ENCODE measurements at places on chromosomes 1 and 21.
A peak's percentile ranks its signal among the peaks of the same experiment; 100 is the strongest.

DNA sequence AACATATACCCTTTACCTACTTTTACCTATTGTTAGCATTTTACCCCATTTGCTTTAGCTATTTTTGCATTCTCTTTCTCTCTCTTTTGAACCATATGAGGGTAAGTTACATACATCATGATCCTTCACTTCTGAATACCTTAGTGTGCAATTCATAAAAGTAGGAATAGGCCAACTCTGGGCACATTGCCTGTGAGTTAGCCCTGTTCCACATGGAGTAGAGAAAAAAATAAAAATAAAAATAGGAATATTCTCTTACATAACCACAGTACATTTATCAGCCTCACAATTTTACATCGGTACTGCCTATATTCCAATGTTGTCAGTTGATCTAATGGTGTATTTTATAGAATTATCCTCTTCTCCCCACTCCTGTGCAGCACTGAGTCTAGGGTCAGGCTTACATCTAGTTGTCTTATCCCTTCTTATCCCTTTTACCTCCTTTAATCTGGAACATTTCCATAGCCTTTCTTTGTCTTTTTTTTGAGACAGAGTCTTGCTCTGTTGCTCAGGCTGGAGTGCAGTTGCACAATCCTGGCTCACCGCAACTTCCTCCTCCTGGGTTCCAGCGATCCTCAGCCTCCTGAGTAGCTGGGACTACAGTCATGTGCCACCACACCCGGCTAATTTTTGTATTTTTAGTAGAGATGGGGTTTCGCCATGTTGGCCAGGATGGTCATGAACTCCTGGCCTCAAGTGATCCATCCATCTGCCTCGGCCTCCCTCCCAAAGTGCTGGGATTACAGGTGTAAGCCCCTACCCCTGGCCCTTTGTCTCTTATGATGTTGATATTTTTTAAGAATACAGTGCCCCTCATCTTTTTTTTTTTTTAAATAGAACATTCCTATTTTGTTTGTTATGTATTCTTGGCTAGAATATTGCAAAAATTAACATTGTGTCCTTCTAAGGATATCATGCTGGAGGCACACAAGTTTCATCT, 11.1 kb upstream of the SLC30A1 start:
- peak; percentile 96 for DNase-seq

DNA sequence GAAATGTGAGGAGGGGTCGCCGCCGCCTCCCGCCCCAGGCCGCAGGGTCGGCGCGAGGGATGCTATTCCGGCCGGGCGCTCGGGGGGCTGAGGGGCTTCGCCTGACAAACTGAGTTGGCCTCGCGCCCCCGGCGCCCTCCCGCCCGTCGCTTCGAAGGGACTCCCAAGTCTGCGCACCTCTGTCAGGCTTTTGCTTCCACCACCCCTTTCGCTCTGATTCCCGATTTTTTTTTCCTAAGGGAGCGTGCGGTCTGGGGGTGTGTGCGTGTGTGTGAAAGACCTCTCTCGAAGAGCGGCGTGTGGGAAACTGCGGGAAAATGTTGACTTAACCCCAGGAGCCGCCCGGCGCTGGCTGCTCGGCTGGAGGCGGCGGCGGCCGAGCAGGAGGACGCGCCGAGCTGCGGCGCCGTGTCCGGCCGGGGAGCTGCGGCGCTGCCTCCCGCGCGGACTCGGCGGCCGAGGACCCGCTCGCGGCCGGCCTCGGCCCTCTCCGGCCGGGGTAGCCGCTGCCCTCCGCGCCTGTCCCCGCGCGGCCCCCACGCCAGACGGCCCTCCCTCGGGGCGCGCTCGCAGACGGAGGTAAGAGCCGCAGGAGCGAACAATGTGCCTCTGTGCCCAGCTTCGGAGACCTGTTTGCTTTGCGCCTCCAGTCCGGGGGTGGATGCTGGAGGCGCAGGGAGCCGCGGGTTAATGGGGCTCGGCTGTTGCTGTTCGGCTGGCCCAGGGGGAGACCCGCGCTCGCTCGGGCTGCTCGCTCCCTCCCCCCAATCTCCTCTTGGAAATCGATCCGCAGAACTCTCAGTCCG, 1.1 kb downstream of the ADGRL2 start:
- DNase-seq = no peak

- no peak for DNase-seq
Measured at GRCh38 chr21:38839328-38840286, 33.9 kb downstream of the ETS2 start.

GRCh38 chr1:169676001-169676400, 35.4 kb downstream of the SELL start:
- no peak for DNase-seq

DNA sequence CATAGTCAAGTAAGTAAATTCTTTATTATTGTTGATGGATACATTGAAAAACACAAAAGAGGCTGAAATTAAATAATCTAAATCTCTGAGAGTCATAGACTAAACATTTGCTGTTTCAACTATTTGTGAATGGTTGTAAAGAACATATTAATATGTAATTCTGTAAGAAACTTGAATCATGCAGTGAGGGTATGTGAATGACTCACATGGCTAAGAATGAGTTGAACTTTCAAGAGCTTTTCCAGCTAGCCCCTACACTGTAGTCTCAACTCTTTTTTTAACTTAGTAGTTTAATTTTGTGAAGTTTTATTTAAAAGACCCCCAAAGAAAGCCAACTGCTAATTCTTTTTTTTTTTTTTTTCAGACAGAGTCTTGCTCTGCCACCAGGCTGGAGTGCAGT, 588.1 kb downstream of the DPYD start:
- DNase-seq = no peak

DNA sequence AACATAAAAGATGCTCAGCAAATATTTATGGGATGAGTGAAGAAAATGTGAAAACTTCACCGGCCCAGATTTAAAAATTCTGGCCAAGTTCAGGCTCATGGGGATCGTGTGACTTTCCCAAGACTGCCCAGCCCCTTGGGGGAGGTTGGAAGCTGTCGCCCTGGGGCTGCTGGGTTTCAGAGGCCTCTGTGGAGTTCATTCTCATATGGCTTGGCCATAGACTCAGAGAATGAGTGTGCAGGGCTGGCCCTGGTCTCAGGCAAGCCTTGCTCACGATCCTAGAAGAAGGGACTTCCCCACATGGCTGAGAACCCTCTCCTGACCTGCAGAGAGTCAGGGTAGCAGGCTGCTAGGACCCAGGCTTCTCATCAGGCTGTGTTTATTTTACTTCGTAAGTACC, 24.6 kb downstream of the PADI2 start:
- DNase-seq = no peak

GRCh38 chr1:81305997-81306452, 494.7 kb upstream of the ADGRL2 start:
- DNase-seq = peak; percentile 22

DNA sequence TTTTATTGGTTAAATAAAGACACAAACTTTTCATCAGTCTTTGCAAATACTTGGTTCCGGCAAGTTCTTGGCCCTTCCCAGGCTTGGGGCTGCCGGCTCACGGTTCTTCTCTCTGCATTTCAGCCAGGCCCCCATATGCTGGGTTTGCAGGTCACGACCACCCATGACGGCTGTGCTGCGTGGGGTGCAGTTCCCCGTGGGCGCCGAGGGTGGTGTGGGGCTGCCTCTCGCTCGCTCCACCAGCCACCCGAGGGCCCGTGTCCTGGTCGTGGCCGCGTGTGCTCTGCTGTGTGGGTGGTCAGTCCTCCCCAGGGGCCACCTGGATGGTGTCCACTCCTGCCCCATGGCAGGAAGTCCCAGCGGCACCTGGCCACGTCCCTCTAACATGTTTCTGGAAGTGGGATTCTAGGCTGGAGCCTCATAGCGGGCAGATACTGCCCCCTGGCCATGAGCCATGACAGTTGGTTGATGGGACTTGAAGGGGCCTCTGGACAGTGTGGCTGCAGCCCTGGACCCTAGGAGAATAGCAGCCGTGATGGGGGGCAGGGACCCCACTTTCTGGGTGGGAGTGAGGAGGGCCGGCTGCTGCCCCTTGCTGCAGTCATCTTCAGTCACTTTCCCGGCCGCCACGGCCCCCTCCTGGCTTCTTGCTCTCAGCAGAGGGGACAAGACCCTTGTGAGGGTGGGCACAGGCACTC, 46.3 kb downstream of the SKI start:
- DNase-seq = no peak

GRCh38 chr1:204989266-204990058, 53.5 kb upstream of the CNTN2 start:
- peak; percentile 73 for DNase-seq

- no peak for DNase-seq
Measured at GRCh38 chr1:109252167-109252892, 3.0 kb downstream of the CELSR2 start.

- DNase-seq = peak; percentile 40
Measured at GRCh38 chr1:21552715-21553114, 43.5 kb downstream of the ALPL start.

DNA sequence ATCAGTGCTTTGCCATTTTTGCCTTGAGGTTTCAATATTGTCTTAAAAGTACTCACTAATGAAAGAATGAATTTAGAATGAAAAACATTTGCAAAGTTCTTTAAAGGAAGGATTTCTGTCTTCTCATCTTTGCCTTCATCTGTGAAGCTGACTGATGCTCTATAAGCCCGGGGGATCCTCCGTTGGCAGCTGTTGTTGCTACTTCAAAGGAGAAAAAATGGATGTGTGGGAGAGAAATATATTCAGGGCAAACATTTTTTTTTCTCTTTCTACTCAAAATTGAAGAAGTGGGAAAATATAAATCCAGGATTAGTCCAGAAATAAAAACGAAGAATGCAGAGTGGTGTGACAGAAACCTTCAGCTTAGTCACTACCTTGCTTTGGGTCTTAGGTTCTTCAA, 142.5 kb downstream of the OLFM3 start:
- no peak for DNase-seq

DNA sequence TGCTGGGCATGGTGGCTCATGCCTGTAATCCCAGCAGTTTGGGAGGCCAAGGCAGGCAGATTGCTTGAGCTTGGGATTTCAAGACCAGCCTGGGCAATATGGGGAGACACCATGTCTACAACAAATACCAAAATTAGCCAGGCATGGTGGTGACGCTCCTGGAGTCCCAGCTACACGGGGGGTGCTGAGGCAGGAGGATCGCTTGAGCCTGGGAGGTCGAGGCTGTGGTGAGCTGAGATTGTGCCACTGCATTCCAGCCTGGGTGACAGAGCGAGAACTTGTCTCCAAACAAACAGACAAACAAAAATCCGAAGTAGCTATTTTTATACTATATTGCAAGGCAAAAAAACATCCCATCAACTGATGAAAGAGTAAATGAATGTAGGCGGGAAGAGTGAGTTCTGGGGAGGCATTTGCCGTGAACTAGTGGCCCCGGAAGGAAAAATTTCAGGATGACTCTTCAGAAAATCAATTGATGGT, 40.6 kb downstream of the NCMAP start:
- no peak for DNase-seq

DNA sequence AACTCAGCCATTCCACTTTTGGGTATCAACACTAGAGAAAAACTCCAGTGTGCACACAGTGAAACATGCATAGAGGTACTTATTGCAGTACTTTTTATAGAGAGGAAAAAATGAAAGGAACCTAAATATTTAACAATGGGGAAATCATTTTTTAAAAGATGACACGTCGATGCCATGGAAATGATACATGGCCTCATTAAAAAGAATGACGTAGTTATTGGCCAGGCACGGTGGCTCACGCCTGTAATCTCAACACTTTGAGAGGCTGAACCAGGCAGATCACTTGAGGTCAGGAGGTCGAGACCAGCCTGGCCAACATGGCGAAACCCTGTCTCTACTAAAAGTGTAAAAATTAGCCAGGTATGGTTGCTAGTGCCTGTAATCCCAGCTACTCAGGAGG, 42.5 kb downstream of the MATN1 start:
- no peak for DNase-seq

- no peak for DNase-seq
Measured at GRCh38 chr1:64516803-64517568, 47.1 kb downstream of the CACHD1 start.

GRCh38 chr1:85297855-85298629, 21.6 kb upstream of the BCL10 start:
- DNase-seq = no peak

DNA sequence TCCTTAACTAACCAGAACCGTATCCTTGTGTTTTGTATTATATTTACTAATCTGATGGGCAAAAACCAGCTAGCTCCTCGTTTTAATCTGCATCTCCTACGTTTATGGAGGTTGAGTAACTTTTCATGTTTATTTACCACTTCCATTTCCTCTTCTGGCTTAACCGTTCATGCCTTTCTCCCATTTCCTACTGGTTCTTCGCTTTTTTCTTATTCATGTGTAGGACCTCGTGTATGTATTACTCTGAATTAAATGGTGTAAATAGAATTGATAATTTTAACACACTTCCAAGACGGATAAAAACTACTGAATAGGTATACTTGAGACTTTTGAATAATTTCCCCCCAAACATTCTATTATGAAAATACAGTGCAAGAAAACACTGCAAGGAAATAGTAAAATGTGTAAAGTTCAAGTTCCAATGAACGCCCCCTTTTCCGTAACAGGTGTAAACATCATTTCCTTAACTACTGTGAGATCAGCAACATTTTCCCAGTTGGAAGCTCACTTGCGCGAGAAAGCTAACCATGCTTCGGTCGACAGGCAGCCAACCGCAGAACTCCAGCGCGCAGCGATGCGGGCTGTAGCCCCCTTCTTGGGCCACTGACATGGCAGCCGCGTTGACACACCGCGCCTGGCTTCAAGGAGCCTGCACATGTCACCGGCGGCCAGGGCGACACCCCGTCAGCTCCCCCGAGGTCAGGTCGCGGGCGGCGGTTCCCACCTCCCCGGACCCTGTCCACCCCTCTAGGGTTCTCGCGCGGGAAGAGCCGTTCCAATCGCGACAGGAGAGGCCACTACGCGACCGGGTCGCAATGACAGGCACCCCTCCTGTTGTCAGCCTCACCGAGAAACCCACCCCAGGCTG, 816 bp downstream of the EDEM3 start:
- peak; percentile 29 for DNase-seq

DNA sequence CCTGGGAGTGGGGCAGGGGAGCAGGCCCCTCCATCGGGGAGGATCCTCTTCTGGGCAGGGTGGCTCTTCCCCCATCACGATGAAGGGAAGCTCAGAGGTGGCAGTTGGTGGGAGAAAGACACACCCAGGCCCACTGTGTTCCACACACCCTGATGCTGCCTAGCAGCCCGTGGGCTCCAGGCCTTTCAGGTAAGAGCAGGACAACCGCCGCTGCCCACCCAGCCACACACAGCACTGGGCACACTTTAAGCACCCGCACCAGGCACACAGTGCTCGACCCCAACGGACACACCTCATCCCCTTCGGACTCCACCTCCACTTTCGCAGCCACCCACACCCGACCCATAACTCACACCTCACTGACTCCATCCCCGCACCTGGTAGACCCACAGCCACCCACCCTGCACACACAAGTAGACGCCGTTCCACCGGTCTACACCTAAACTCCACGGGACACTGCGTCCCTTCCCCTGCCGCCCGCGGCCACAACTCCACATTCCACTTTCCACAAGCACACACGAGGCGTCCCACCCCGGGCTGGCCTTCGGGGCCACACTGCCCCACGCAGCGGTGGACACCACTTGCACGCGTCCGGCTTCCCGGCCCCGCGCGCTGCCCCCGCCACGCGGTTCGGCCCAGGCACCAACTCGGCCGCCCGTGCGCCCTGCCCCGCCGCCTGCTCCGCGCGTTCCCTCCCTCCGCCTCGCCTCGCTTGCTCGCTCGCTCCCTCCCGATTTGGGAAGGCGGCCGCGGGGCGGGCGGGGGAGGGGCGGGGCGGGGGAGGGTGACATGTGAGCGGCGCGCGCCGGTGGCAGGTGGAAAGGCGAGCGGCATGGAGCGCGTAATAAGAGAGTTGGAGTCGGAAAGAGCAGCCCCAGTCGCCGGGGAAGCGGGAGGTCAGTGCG, at the start of gene KCNQ4:
TSS of gene KCNQ4 (plus strand) at position 787 of the 905 bp plus-strand sequence. CDS start 307 bp downstream, outside the sequence.
- peak; percentile 42 for DNase-seq
